Foreskin melanocyte (primary cell): ENCODE measurements at places on chromosomes 16 and 17.

DNA sequence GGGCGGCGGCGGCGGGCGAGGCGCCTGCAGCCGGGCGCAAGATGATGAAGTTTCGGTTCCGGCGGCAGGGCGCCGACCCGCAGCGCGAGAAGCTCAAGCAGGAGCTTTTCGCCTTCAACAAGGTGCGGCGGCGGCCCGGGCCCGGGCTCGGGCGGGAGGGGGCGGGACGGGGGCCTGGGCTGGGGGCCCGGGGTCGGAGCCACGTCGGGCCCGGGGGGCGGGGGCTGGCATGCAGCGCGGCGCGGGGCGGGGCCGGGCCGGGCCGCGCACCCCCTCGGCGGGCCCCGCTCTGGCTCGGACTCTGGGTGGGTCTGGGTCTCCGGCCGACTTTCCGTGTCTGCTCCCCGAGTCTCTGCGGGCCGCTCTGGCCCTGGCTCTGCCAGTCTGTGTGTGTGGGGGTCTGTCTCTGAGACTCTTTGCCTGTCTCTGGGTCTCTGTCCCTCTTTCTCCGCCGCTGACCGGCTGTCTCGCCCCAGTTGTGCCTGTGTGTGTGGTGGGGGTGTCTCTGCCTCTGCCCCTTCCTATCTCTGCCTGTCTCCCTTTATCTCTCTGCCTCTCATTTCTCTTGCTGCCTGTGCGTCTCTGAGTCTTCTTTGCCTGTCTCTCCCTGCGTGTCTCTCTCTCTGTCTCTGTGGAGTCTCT is 328 bp downstream of the LLGL1 start:
- no peak for DNase-seq

DNA sequence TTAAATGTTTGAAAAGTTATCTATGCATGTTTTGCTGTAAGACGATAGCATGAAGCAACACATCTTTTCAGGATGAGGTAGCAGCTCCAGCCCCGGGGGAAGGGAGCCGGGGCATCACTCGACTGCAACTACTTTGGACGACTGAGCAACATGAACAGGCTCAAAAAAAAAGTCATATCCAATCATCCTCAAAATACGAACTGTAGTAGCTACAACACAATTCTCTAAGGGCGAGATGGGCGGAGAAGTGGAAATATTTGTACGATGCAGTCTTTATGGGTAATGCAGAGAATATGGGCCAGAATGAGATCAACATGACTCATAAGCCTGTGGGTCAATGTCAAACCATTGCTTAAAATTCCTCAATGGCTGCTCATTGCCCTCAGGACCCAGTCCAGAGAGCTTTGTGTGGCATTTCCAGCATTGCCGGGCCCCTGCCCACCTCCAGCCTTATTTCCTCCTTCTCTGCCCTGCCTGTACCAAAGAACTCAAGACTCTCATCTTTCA is 17.7 kb upstream of the SMURF2 start:
- peak; percentile 84 for DNase-seq

GRCh38 chr16:89006036-89006752 is 29.2 kb upstream of the CBFA2T3 start:
- no peak for DNase-seq

- DNase-seq = no peak
These were observed 288.7 kb downstream of the SEC14L1 start for GRCh38 chr17:77429369-77429968.

GRCh38 chr17:39627712-39628516 is 1.2 kb downstream of the PPP1R1B start:
- no peak for DNase-seq

GRCh38 chr16:84505249-84506187 is 1.1 kb upstream of the MEAK7 start:
- DNase-seq = no peak

DNA sequence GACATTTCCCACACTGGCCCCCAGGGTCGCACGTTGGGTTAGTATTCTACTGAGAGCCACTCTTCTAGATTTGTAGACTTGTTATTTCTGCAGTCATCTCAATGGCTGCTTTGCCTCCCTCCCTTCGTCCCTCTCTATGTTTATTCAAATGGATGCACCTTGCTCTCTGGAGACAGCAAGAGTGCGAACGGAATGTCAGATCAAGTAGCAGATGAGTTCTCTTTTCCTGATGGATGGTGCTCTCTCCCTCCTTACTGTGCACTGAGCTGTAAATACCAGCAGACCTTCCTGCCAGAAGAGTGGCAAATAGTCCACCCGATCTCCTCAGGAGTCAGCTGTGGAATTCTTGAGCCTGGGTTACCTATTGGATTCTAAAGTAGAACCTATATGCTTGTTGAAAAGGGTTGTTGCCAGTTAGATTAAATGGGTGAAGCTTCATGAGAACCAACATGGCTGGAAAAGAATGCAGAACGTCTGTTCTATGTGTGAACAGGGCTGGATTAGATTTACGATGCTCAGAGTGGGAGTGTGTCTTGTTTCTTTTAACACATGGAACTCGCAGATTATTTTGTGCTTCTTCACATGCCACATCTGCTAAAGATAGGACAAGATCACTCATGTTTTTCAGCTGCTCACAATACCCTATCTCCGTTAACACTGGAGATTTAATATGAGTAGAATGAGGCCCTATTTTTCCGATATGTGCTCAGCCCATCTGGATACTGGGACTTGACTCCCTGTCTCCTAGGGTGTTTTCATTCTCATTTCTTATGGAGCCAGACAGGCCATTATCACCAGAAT is 6.1 kb downstream of the GNAO1 start:
- DNase-seq = no peak

GRCh38 chr16:23482778-23483177 is 27.5 kb downstream of the GGA2 start:
- no peak for DNase-seq

DNA sequence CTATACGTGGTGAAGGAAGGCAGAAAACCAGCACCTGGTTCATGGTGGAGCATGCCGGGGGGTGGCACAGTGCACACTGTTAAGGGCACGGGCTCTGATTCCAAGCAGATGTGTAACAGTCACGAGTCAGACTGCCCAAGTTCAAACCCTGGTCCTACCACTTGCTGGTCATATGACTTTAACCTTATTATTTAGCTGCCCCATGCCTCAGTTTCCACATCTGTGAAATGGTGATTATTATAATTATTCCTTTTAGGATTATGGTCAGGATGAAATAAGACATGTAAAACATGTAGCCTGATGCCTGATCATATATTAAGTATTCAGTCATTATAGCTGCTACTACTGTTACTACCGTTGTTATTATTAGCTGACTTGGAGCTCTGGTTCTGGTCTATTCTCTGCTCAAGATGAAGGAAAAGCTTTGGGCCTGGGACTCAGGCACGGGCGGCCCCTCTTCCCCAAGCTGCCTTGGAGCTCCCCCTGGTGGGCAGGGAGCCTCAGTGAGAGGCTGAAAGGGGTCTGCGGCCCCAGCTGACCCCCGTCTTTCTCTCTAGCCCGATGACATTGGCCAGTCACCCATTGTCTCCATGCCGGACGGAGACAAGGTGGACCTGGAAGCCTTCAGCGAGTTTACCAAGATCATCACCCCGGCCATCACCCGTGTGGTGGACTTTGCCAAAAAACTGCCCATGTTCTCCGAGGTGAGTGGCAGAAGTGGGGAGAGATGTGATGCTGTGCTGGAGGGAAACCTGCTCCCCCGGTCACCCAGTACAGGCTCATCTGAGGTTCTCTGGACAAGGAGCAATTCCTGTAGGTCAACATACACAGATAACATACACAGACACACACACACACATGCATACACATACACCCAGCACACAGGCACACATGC is 14.0 kb downstream of the NR1D1 start:
- DNase-seq = no peak

- DNase-seq = no peak
These were observed 13.9 kb upstream of the HELZ start for GRCh38 chr17:67258821-67259468.

DNA sequence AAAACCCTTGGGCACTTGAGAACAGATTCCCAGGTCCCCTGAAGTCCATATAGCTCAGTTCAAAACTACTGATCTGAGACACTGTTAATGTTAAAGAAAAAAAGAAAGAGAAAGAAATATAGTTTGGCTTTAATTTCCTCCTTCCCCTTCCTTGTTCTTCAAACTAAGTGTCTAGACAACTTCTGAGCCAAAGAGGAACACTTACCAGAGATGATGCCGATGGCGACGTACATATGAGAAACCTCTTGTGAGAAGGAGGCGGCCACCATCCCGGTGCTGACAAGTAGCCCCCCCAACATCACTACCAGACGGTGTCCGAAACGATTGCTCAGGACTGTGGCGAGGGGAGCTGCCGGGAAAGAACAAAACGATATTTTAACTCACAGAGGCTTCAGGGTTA is 17.2 kb downstream of the SLC16A6 start:
- no peak for DNase-seq

GRCh38 chr17:50123649-50124349 is 6.2 kb downstream of the SAMD14 start:
- peak; percentile 36 for DNase-seq

- DNase-seq = no peak
These were observed 28.6 kb upstream of the PAFAH1B1 start for GRCh38 chr17:2564877-2565276.

- DNase-seq = no peak
These were observed 9.5 kb downstream of the MTMR4 start for GRCh38 chr17:58504826-58505351.

DNA sequence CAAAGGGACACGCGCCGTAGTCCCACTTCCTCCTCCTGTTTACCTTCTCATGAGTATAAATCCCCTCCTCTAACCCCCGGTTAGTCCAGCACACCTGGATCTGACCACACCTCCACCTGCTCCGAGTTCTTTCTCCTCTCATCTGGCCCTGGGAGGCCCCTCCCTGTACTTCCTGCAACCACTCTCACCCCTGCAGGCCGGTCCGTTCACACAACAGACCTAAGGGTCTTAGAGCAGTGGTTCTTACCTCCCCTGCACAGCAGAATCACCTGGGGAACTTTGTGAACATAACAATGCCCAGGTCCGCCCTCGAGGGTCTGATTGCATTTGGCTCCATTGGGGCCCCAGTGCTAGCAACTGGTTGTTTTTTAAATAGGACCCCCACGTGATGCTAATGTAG is 24.8 kb downstream of the TMEM114 start:
- DNase-seq = no peak

DNA sequence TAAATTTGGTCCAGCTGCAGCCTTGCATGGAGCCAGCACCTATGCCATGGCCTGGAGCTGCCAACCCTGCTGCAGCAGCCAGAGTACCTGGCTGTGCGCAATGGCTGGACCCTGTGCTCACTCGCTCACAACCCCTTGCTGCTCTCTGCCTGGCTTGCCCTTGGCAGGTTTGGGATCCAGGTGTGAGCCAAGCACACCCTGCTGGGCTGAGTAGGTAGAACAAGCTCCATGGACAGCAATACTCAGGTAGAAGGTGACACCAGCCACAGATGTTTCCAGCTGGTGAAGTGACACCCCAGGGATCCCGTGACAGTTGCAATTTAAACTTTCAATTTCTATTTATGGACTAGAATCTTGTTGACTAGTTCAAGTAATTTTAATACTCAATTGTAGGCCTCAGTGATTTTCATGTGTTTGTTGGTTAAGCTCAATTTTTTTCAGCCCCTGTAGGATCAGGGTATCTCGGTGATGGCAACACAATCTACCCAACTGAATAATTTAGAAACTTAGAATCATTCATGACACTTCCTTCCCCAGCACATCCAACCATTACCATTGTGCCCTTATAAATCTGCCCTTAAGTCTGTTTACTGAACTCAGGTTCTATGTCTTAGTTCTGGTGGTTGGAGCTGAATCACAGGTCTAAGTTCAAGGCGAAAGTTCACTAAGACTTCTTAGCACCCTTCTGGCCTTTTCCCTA is 480.0 kb downstream of the PMP22 start:
- no peak for DNase-seq

GRCh38 chr17:14925498-14925897 is 339.6 kb downstream of the PMP22 start:
- DNase-seq = no peak

DNA sequence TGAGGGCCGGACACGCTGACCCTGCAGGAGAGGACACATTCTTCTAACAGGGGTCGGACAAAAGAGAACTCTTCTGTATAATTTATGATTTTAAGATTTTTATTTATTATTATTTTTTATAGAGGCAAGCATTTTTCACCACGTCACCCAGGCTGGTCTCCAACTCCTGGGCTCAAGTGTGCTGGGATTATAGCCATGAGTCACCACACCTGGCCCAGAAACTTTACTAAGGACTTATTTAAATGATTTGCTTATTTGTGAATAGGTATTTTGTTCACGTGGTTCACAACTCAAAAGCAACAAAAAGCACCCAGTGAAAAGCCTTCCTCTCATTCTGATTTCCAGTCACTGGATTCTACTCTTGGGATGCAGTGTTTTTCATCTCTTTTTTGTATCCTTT is 2.3 kb upstream of the SERPINF1 start:
- DNase-seq = no peak

GRCh38 chr16:47047524-47048203 is 74.2 kb upstream of the DNAJA2 start:
- DNase-seq = no peak

DNA sequence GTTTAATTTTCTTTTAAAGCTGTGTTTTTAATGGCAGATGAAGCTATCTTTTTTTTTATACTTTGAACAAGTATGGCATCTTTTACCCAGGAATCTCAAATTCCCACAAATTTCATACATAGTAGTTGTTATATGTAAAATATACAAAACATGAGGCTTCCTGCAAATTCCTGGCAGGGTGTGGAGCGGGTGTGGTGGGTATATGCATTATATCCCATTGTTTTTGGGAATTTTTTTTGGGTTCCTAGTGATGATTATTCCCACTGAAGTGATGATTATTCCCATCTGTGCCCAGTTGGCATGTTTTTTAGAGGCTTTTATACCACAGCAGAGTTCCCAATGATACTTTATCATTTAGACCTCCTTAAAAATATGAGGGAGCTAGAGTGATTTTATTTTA is 320.4 kb downstream of the ZFHX3 start:
- no peak for DNase-seq

GRCh38 chr17:38980490-38981217 is 13.5 kb upstream of the FBXO47 start:
- DNase-seq = no peak

DNA sequence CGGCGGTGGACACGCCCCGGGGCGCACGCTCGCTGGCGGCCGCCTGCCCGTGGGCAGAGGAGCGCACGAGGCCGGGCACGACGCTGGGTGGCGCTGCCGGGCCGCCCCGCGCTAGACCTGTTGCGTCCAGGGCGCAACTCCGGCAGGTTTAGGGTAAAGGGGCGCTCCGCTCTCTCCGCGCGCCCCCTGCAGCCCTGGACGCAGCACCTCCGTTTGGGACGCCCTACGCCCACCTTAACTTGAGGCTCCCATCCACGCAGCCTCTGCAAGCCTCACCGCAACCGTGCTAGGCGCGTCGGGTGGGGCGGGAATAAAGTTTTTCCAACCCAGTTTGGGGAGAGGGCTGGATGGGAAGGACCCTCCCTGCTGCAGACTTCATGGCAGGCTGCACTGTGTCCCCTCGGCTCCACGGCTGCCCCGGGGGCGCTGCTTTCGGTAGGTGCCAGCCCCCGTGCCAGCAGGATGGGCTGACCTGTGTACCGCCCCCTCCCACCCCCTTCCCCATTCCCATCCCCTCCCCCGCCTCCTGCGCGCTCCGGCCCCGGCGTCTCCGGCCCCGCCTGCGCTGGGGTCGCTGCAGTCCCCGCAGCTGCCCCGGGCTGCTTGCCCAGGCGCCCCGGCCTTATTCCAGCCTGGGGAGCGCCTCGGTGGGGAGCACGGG is at the start of gene SYT17:
SYT17 (plus strand) TSS at position 531 of the 661 bp plus-strand sequence. CDS start 407 bp downstream, outside the sequence.
- DNase-seq = peak; percentile 29

- DNase-seq = no peak
These were observed 5.7 kb downstream of the DUSP3 start for GRCh38 chr17:43772877-43773648.
